Colonic mucosa (tissue), 4 donors: ENCODE measurements at places on chromosomes 16 and 17. TPM values are rescaled to one million over a fixed set of nuclear protein-coding genes. Genes with fewer than 3 reads are reported as not detected.

GRCh38 chr17:83154311-83155127 lies 75.1 kb downstream of the METRNL start:
- no peak for DNase-seq

DNA sequence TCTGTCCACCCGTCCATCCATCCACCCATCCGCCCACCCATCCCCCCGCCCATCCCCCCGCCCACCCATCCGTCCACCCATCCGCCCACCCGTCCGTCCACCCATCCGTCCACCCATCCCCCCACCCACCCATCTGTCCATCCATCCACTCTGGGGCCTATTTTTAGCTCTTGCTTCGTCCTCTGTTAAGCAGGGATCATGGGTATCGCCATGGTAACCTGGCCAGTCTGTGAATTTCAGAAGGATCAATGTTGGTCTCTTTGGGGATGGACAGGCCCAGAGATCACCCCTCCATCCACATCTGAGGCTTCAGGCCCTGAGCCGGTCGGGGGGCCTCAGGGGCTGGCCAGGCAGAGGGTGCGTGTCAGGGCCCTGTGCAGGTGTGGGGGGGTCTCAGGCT lies 15.2 kb upstream of the DPEP1 start:
- DNase-seq: no peak

- no peak for DNase-seq
These were observed 110.2 kb upstream of the ZNF750 start for GRCh38 chr17:82949984-82950383.

DNA sequence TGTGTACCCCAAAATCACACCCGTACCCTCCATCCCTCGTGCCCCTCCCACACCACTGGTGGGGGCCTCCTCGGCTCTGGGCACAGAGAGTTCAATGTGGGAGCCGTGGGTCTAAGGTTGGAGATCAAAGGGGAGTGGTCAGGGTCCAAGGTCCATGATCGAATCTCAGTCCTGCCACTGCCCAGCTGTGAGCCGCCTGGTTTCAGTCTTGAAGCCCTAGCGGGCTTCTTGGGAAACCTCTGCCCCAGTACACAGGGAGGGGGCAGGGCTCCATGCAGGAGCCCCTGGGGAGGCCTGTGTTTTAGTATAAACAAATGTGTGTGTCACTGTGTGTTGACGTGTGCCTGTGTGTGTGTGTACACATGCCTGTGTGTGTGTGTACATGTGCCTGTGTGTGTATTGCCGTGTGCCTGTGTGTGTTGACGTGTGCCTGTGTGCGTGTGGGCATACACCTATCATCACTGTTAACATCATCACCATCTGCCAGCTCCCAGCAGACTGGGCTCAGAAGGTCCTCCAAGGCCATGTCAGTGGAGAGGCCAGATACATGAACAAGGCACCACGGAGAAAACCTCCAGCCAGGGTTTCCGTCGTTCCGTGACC lies 26.5 kb upstream of the ZNF469 start:
- no peak for DNase-seq

DNA sequence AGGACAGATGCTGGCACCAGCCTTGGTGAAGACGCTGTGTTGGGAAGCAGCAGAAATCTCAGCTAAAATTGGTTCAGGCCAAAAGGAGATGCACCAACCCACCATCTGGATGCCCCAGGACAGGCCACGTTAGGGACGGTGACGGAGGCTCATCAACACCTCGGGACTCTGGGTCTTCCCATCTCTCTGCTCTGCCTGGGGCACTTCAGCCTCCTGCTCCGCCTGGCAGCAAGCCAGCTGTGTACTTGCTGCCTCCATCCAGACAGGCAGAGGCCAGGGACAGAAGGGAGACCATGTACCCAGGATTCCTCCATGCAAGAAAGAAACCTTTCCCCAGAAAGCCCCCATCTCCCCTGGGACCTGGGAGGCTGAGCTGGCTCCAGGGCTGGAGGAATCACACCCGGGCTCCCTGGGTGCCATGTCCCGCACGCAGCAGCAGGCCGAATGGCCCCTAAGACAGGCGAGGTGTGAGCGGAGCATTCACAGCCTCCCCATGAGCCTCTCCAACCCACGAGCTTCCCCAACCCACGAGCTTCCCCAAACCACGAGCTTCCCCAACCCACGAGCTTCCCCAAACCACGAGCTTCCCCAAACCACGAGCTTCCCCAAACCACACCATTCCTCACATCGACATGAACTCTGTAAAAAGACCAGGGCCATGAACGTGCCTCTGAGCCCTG lies 274.5 kb downstream of the C16orf95 start:
- no peak for DNase-seq

DNA sequence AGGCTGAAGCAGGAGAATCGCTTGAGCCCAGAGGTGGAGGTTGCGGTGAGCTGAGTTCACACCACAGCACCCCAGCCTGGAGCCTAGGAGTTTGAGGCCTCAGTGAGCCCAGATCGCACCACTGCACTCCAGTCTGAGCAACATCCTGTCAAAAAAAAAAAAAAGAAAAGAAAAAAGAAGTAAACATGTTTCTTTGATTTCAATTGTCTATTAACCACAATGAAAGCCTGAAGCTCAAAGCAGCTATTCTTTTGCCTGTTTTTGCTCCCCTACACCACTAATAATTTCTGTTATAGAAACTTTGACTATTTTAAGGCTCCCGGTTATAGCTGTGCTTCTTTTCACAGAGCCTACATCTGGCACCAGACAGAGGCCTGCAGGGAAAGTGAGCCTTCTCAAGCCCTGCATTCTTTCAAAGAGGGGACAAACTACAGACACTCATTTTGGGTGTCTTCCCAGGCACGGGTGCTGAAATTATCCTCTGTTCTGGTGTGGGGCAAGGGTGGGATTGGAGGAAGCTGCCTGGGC lies 14.2 kb upstream of the SLC52A1 start:
- DNase-seq: no peak

DNA sequence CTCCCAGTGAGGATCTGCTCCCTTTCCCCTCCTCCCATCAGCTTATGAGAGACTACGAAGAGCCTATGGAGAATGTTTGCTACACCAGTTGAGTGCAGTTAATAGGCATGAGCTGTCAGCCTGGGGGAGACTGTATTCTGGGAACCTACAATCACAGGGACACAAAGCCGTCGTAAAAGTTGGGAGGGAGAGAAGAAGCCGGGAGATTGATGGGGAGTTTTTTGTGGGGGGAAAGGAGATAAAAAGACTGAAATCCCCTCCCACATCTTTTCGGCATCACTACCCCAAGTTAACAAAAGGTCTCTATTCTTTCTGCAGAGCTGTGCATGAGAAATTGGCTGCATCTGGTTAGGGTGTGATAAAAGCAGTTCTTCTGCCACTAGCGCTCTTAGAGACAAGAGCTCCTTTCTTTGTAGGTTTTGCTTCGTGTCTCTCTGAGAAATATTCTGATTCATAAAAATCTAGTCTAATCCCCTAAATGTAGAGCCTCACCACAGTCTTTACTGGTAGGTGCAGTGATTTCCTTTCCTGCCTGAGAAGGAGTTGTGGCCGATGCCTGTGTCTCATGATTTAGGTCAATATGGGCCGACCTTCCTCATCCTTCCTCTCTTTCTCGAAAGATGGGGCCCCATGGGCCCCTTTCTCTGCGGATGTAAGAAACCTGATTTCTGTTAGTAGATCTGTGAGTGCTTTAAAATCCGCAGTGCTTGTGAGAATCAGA lies 77.4 kb downstream of the BPTF start:
- DNase-seq: no peak

DNA sequence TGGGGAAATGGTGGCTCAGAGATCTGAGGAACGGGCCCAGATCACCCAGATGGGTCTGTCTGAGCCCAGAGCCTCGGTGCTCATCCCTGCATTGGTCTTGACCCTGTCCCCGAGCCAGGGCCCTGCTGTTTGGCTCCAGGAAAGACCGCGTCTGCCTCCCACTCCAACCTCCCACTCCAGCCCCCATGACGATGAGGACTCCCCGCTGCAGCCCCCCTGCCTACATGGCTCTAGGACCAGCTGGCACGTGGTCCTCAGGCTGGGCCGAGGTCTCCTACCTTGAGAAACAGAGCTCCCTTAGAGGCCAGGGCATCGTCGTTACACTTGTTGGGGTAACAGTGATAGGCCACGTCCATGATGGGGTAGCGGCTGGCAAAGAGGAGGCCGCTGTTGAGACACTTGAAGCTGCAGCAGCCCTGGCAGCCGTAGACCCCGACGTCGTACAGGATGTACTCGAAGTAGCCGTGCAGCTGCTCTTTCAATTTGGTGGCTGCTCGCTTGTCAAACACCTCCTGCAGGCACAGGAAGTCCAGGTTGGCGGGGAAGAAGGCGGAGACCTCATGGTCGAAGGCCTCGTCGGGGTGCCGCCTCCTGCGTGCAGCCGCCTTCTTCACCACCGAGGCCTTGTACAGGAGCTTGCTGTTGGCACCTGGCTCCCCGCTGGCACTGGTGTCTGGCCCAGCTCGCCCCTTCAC lies 59.9 kb downstream of the PRMT7 start:
- DNase-seq: no peak

DNA sequence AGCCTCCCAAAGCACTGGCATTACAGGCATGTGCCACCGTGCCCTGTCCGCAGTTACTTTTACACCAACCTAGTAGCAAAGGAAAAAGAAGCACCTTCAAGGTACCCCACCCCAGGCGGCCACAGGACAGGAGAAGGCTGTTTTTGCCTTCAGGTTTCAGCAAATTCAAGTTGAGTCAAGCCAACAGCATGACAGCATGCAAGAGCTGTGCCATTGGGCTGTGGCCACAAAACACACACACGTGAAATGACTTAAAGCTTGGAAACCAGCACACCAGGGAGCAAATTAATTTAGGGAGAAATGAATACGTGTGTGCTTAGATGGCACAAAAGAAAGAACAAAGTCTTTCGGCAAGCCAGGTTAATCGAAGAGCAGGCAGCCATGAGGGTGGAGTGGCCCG lies 39.7 kb downstream of the ERCC4 start:
- DNase-seq: no peak

GRCh38 chr16:26992666-26993349 lies 73.9 kb upstream of the C16orf82 start:
- DNase-seq: no peak

DNA sequence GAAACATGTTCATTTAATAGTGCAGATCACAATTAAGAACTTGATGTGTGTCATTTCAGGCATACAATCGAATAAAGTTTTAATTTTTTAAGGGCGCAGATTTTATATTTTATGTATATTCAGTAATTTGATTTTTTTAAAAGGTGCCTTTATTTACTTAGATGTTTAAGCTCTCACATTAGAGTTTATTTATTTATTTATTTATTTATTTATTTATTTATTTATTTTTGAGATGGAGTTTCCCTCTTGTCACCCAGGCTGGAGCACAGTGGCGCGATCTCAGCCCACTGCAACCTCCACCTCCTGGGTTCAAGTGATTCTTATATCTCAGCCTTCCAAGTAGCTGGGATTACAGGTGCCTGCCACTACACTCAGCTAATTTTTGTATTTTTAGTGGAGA lies 3.8 kb downstream of the B4GALNT2 start:
- DNase-seq: no peak

DNA sequence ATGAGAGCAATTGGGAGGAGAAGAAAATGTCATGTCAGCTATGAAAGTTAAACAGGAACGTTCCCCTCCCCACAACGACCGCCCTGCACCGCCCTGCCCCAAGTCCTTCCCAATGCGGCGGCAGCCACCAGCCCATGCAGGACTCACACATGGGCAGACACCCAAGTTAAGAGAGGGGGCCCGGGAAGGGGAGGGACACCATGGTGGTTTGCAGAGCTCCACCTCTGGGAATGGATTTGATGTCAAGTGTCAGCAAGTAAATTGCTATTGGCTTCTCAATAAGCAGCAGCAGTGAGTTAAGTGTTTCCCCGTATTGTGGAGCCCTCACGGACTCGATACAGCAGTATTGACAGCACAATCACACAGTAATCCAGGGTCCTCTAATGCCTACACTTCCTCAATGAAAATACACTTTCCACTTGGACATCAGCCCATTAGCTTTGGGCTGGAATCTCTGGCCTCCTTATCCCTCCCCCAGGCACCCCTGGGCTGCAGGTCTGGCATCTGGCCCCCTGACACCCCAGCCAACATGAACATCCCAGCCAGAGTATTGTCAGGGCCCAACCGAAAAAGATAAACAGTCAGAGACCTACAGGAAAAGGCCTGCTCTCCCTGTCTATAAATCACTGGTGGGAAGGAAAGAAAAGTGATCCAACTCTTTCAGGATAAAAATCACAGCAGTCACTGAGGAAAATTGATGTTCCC lies 22.6 kb downstream of the ZFHX3 start:
- no peak for DNase-seq

GRCh38 chr17:7818026-7818425 lies 16.0 kb upstream of the KDM6B start:
- no peak for DNase-seq

DNA sequence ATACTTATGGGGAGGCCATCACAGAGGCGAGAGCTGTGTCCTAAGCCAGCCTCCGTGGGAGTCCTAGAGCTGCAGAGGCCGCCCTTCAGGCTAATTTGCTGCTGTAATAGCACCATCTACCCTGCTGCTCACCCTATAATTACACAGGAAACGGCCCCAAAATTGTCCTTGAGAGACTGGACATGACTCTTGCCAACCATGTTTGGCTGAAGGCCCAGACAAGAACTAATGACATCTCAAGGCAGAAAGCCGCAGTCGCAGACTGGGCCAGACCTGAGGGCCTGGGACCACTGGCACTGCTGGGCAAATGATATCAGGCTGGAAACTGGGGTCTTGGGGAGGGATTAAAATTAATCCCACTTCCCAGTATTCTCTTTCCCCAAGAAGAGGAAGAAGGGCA lies 24.1 kb downstream of the PSMD7 start:
- DNase-seq: no peak

DNA sequence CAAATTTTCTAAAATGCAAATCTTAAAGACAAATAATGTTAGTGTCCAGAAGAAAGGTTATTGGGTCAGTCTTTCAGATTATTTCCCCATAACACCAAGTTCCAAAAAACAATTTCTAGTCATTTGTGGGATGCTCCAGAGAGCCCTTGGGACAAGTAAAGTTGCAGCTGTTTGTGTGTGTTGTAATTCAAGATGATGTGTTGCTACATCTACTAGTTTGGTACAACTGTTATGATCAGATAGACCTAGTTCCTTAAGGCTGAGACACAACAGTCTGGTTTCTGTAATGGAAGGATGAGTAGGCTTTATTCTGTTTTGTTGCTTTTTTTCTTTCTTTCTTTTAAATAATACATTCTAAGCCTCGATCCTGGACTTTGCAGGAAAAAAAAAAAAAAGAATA lies 41.9 kb downstream of the PIGL start:
- DNase-seq: no peak

DNA sequence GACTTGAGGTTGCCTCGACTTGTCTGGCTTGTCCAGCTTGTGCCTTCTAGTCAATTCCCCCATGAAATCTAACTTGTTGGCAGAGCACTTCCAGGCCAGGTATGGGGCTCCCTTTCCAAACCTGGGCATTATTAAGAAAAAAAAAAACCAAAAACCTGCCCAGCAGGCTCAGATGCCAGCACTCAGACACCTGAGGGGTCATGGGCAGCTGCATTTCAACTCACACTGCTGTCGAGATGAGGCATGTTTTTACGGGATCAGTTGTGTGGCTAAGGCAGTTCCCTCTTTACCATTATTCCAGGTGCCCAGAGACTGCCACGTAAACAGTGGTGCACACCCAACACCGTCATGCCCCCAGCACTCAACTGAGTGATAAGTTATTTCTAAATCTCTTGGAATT lies 17.8 kb downstream of the TMEM11 start:
- no peak for DNase-seq

The FOXN1 gene
- total RNA-seq: not detected

The KRTAP2-2 gene
- total RNA-seq: not detected

The C16orf78 gene
- not detected for total RNA-seq

The RHBDL3 gene
- 0.53 TPM for total RNA-seq

The ODAD4 gene
- total RNA-seq: 0.19 TPM

The TMEM220 gene
- total RNA-seq: 14.5 TPM

The KRTAP9-8 gene
- not detected for total RNA-seq

The CALB2 gene
- 2.8 TPM for total RNA-seq

The CHD9NB gene
- 2.5 TPM for total RNA-seq

The CETP gene
- not detected for total RNA-seq

The TBCD gene
- 49.2 TPM for total RNA-seq
